ENCODE measurements at places on chromosomes 5 and 9.

GRCh38 chr5:154473581-154474283 lies 4.3 kb downstream of the HAND1 start:
- no peak for DNase-seq

- no peak for DNase-seq
Measured at GRCh38 chr5:109668668-109669422, 20.9 kb upstream of the MAN2A1 start.

DNA sequence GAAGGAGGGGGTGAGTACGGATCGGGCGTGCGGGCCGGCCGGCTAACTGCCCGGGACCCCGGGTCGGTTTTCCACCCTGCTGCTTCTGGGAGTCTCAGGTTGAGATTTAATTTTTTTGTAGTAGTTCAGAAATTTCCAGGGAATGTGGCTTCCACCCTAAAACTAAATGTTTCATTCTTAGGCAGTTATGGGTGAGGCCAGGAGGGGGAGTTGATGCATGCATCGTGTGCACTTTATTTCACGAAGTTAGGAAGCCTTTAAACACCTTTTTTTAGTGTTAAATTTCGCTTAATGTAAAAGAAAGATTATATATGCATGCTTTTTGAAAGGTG lies 905 bp downstream of the CDK9 start:
- no peak for DNase-seq

DNA sequence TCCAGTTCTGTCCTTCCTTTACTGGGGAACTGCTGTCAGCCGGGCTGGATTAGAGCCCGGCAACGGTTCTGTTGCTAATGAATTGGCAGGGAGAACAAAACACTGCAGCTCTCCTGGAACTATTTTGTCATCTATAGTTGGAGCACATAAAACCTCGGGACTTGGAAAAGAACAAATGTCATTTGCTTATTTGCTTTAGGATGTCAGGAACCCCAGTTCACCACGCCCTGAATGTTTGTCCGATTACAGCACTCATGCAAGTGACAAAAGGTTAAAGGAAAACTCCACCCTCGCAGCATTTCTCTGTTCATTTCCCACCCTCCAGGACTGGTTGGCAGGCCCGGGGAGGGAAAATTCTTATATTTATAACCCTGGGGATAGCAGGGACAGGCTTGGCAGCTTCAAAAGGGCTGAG lies 66.4 kb upstream of the PLPP1 start:
- DNase-seq, result no peak

DNA sequence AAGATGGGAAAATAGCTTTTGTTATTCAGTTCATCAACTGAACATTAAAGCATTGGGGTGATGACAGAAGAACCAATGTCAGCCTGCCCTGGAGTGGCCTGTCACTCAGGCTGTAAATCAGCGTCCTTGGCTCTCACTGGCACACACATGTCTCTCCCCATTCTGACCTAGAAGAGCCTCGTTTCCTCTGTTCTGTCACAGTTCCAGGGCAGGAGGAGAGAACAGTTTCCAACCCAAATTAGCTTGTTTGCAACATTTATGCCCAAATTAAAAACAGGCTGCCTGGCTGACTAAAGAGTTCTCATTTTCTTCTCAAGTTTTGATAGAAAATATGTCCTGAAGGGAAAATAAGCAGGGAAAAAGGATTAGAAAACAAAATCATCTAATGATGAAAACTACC lies 520.1 kb downstream of the CHSY3 start:
- no peak for DNase-seq

GRCh38 chr5:172707285-172708182 lies 63.5 kb downstream of the DUSP1 start:
- DNase-seq, result no peak

GRCh38 chr9:110640736-110641135 lies 27.9 kb upstream of the MUSK start:
- no peak for DNase-seq

DNA sequence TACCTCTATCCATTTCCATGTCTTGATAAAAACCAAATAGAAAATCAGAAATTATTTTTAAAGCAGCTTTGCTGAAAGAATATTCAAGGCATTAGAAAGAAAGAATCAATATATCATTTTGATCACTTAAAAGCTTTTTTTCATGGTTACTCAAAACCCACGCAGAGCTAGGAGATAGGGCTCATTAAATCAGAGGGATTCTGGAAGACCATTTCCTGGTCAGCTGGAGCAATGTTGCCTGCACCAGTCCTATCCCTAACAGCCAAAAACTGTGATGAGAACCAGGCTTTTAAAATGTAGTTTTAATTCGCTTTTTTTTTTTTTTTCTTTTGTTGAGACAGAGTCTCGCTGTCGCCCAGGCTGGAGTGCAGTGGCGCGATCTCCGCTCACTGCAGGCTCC lies 72.3 kb downstream of the ARSB start:
- no peak for DNase-seq

- DNase-seq, result no peak
Measured at GRCh38 chr9:3730511-3730922, 204.7 kb upstream of the RFX3 start.

- no peak for DNase-seq
Measured at GRCh38 chr9:71781391-71781790, 13.1 kb upstream of the CEMIP2 start.

DNA sequence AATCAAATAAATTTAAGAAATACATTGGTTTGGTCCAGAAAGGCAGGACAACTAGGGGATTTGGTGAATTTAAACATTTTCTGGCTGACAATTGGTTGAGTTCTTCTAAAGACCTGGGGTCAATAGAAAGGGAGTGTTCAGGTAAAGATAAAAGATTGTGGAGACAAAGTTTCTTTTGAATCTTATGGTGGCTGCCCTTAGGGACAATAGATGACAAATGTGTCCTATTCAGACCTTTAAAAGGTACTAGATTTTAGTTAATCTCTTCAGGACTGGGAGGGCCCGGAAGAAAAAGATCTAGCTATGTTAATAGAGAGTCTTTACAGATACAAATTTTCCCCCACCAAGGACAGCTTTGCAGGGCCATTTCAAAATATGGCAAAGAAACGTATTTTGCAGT lies 35.9 kb downstream of the PLEKHG4B start:
- no peak for DNase-seq

DNA sequence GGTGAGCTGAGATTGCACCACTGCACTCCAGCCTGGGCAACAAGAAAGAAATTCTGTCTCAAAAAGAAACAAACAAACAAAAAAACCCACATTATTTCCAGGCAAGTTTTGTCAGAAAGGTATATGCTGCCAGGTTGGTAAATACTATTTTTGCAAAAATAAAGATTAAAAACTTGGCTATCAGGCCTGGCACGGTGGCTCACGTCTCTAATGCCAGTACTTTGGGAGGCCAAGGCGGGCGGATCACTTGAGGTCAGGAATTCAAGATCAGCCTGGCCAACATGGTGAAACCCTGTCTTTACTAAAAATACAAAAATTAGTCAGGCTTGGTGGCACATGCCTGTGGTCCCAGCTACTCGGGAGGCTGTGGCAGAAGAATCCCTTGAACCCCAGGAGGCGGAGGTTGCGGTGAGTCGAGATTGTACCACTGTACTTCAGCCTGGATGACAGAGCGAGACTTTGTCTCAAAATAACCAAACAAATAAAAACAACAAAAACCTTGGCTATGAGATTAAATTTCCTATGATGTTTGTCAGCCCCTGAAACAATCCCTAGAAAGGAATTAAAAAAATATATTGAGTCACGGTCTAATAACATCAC lies 22.7 kb downstream of the AGXT2 start:
- no peak for DNase-seq

GRCh38 chr5:124574521-124575436 lies 171.7 kb downstream of the ZNF608 start:
- DNase-seq, result no peak

- no peak for DNase-seq
Measured at GRCh38 chr9:133182151-133182550, 18.4 kb upstream of the GBGT1 start.

DNA sequence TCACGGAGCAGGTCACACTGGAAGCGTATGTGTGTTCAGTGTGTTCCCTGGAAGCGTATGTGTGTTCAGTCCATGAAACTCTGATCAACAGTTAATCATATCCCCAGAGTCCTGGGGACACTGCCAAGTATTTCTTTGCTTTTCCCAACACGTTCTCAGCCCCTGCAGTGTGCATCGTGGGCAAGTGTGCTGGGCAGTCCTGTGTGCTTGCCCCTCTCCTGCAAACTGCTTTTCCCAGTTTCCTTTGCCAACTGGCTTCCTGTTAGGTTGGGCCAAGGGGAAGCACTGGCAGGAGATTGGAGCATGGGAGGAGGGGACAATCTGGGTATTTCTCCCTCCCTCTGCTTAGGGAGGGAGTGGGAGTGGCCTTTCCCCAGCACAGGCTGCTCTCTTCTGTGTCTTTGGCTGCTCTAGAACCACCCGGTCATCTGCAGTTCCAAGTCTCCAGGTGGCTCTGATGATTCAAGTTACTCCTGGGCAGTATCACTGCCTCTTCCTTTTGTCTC lies 36.8 kb upstream of the NEK6 start:
- no peak for DNase-seq

- no peak for DNase-seq
Measured at GRCh38 chr9:34991607-34992375, 2.2 kb downstream of the DNAJB5 start.

All from CD14-positive monocyte (primary cell).